Stimulated activated naive CD4-positive, alpha-beta T cell (primary cell): ENCODE measurements at places on chromosomes 4 and X.

GRCh38 chrX:97399400-97399799, 515.7 kb downstream of the RPA4 start:
- DNase-seq = no peak

DNA sequence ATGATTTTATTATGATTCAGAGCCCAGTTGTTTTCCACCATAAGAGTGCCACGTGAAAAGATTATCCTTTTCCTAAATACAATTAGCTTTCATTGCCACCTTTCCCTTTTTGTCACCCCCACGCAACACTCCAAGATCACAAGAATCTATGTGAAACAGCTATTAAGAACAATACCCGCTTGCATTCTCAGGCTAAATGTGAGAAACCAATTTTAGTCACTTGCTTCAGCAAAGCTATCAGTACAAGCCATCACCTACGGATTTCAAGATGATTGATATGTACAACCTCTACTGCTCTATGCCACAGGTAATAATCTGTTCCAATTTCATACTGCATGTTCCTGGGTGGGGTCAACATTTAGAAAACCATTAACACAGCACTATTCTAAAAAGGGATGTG, 2.5 kb downstream of the ATP11C start:
- DNase-seq = no peak

GRCh38 chr4:171024720-171025303, 788.4 kb upstream of the GALNTL6 start:
- no peak for DNase-seq

DNA sequence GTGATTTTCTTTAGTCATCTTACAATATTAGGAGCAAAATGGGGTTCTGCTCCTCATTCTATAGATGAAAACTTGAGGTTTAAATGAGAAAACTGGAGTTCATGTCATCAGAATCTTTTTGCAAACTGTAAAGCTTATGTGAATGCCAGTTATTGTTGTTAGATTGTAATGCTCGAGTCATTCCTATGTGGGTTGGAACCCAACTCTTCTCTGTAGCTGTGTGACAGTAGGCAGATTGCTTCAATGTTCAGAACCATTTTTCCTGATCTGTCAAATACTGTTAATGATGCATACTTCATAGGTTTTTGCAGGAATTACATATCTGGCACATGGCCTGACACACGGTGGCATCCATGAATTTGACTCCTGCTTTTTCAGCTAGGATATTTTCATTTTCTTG, 178.9 kb downstream of the RAPGEF2 start:
- no peak for DNase-seq

- no peak for DNase-seq
These were observed 6.5 kb downstream of the PPP2R2C start for GRCh38 chr4:6465955-6466354.

DNA sequence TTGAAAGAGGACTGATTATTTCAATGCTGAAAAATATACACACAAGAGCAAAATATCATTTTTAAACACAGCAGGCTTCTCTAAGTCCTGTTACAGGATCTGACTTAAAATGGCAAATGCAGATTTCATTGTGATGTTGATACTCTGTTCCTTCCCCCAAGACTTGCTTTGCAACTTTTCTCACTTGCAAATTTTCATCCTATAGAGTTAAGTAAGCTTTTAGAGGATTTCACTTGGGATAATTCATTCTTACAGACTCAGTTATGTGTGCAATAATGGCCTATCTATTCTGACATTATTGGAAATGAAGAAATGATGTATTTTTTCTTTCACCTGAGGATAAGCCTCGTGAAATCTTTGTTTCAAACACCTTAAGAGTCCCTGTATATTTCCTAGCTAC, 2403.2 kb downstream of the ARAP2 start:
- DNase-seq = no peak

GRCh38 chr4:107379054-107379869, 340.8 kb downstream of the PAPSS1 start:
- no peak for DNase-seq

- no peak for DNase-seq
These were observed 176.2 kb upstream of the CENPE start for GRCh38 chr4:103374306-103374705.

- no peak for DNase-seq
These were observed 245.2 kb upstream of the ADAMTS3 start for GRCh38 chr4:72814241-72814640.

GRCh38 chr4:76867377-76867776, 30.6 kb downstream of the SOWAHB start:
- DNase-seq = no peak

GRCh38 chrX:19133231-19133630, 11.0 kb upstream of the ADGRG2 start:
- DNase-seq = no peak

- DNase-seq = no peak
These were observed 17.8 kb upstream of the HUWE1 start for GRCh38 chrX:53704294-53704693.

DNA sequence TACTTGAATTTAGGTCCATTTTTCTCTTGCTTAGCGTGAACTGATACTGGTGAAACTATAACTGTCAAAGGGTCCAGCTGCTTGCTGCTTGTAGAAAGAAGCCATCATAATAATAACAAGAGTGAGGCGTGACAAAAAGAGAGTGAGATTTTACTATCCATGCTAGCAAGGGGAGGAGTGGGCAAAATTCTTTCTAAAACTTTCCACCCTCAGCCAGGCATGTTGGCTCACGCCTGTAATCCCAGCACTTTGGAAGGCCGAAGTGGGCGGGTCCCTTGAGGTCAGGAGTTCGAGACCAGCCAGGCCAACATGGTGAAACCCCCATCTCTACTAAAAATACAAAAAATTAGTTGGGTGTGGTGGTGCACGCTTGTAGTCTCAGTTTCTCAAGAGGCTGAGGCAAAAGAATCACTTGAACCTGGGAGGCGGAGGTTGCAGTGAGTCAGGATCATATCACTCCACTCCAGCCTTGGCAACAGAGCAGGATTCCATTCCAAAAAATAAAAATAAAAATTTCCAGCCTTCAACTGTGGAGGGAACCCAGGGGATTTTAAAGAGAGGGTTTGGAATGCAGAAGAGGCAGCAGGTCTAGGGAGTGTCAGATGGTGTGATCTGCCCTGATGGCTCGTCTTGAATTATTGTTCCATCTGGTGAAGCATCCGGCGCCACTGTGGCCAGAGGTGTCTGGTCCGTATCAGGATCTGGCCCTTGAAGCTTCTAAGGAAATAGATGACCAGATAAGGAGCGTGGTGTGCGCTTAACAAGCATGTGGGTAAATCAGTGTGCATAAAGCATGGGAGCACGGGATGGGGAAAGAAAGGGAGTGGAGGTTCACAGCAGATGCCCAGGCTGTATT, 51.8 kb downstream of the LRP2BP start:
- no peak for DNase-seq

- DNase-seq = no peak
These were observed 3.3 kb downstream of the SLC25A6 start for GRCh38 chrX:1388651-1389050.

DNA sequence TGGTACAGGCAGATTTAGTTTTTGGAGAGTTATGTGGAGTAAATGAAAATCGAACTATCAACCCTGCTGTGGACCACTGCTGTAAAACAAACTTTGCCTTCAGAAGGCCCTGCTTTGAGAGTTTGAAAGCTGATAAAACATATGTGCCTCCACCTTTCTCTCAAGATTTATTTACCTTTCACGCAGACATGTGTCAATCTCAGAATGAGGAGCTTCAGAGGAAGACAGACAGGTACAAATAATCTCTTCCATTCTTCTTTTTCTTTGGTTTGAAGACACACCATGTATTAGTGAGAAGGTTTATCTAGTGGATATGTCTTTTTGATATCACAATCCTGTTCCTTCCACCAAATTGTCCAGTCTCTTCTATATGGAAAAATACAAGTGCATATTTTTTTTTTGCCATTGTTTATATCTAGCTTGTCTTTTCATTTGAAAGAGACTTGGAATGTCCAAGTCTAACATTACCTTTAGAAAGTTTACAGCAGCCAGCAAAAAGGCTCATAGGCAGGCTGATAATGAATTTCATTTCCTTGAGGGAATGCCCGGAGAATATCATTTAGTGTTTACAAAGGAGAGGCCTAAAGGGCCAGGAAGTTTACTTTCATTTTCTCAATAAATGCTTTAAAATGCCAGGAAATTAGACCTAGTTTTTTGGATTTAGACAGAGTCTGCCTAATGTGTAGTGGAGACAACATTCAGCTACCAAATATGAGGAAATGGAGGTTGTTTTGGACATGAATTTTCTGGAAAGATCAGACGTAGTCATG, 18.6 kb downstream of the AFM start:
- no peak for DNase-seq

DNA sequence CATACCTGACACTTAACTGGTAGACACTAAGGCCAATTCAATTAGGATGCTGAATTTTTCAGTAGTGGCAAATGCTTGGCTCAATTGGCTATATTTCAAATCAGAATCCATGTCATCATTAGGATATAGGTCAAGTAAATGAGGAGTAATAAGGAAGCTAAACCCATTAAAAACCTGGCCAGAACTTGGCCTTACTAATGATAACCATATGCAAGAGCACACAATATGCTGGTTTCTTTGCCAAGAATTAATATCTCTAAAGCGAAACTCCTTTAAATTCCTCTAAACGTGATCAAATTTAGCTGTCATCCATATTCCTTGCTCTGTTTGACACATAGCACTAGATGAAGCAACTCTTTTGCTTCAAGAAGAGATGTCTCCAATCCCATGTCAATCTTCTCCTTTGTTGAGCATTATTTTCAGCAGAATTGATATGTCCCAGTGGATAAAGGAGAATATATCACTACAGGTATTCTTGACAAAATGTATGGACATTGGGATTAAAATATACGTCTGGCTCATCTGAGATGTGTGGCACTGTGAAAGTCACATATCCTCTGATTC, 206.1 kb upstream of the ANKRD50 start:
- no peak for DNase-seq

GRCh38 chrX:105738162-105738561, 84.2 kb upstream of the NRK start:
- DNase-seq = no peak

DNA sequence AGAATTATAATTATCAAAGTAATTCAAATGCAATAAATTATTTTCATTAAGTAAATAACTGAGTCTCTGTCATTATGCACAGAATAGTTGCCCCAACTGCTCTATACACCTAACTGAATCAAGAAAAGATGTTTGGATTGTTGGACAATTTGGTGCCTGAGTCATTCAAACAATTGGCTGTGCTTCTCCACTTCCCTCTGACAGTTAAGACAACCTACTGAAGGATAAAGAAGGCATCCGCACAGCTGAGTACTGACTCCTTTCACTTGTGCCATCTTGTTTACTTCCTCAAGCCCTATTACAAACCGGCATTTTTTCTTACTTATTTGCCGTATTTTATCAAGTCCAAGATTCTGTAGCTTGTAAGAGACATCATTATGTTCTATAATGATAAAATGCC, 110.6 kb upstream of the C1QTNF7 start:
- no peak for DNase-seq

GRCh38 chrX:20354505-20354904, 87.8 kb upstream of the RPS6KA3 start:
- no peak for DNase-seq

DNA sequence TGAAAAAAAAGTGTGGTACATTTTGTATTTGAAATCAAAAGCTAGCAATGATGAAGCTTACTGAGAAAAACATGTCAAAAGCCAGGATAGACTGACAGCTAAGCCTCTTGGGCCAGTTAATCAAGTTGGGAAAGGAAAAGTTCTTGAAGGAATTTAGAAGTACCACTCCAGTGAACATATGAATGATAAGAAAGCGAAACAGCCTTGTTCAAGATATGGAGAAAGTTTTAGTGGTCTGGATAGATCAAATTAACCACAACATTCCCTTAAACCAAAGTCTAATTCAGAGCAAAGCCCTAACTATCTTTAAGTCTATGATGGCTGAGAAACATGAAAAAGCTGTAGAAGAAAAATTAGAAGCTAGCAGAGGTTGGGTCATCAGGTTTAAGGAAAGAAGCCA, 268.3 kb downstream of the PDHA2 start:
- no peak for DNase-seq

DNA sequence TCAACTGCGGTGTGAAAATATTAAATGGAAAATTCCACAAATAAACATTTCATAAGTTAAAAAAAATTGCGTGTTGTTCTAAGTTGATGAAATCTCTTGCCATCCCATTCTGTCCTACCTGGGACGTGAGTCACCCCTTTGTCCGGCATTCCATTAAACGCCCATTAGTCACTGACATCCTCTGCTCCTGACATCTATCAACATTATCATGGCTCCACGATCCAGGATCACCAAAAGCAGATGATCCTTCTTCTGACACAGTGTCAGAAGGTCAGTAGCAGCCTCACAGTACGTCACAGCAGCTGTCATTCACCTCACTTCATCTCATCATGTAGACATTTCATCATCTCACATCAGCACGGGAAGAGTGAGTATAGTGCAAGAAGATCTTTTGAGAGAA, 125.7 kb downstream of the ZNF827 start:
- DNase-seq = no peak

GRCh38 chr4:112253382-112254000, 21.9 kb downstream of the AP1AR start:
- DNase-seq = no peak

DNA sequence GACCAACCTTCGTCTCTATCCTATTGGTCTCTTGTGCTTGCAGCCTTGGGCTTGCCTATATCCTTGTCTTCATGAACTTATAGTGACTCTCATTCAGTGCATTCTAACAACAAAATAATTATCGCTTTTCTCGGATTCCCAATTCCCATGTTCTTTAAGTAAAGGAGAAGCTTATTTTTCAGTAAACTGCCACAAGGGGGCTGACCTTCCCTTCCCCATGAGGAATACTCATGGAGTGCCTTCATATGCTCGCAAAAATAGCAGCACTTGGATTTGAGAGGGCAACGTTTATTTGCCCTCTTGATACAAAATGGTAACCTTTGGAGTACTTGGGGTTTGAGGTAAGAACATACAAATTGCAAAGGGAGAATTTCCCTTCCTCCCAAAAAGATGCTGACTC, 183.2 kb upstream of the TENT5D start:
- no peak for DNase-seq

DNA sequence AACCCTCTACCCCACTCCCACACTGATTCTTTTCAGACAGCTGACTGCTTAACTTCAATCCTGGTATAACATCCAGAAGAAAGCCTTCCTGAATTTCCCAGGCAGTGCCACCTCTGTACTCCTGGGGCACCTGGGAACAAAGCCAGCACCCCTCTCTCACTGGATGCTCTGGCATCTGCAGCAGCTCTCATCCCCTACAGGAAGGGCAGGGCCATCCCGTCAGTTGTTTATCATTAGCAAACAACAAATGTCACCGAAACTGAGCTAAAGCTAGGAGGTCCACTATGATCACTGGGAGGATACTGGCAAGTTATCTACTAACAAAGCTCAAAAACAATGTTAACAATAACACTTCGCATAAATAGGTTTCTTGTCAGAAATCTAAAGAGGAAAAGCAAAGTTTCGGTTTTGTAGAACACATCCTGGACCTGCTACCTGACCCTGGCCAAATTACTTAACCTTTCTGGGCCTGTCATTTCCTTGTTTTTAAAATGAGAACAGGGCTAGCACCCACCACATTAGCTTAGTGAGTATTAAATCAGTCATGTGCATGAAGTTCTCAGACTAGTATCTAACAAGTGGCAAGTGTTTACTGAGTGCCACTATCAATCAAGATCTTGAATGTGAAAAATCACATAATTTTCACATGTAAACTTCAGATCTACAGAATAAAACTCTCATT, 86.6 kb downstream of the NR3C2 start:
- no peak for DNase-seq

- no peak for DNase-seq
These were observed 168.1 kb downstream of the DHX15 start for GRCh38 chr4:24416293-24416692.

- no peak for DNase-seq
These were observed 95.8 kb downstream of the RNF150 start for GRCh38 chr4:141037446-141037845.
